Progenitor cell of endocrine pancreas (in vitro differentiated cells): ENCODE measurements at places on chromosomes 1 and 21. TPM values are rescaled to one million over a fixed set of nuclear protein-coding genes. Genes with fewer than 3 reads are reported as not detected.

The OR2M3 gene
- total RNA-seq: not detected in 2 replicates

DNA sequence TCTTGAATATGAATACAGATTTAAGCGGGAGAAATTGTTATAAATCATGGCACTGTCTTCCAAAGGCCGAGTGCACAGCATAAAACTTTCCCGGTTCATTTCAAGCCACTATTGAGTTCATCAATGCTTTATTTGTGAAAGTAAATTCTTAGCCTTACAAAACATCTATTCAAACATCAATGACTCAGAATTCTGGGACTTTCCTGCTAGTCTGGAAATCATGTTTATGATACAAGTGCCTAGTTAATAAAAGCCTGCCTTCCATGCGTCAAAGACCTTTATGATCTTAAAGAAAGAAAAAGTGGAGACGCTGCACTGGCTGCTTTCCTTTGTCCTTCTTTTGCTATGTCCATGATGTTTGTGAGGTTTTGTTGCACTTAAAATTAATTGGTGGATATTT lies 137.7 kb downstream of the SETD4 start:
- no peak for DNase-seq

DNA sequence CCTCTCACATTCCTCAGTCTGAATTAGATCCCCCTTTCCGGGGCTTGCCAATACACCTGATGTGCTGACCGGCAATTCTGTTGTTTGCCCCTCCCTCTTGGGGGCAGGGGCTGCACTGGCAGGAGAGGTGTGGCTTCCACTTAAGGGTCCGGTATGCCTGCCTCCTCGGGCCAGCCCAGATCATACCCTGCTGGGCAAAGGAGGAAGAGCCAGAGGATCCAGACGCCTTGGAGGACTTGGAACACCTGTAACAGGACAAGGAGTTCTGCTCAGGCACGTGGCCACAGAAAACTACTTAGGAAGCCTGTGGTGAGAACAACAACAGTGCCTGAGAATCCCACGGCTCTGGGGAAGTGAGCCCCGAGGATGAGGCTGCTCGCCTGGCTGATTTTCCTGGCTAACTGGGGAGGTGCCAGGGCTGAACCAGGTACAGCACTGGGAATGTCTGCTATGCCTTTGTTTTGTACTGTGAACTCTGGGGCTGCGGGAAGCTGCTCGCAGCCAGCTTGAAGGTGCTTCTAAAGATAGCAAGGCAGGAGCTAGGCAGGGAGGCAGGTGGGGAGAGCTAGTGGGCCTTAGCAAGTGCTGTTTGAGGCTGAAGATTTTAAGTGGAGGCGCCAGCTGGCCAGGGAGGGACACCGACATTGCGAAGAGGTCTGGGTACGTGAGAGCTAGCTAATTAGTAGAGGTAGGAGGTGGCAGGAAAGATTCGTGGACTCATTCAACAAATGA lies at the start of gene SMPDL3B:
TSS of gene SMPDL3B (plus strand) at position 183 of the 732 bp plus-strand sequence. CDS start at position 367, 184 bp downstream.
- peak; percentile 68 for DNase-seq

DNA sequence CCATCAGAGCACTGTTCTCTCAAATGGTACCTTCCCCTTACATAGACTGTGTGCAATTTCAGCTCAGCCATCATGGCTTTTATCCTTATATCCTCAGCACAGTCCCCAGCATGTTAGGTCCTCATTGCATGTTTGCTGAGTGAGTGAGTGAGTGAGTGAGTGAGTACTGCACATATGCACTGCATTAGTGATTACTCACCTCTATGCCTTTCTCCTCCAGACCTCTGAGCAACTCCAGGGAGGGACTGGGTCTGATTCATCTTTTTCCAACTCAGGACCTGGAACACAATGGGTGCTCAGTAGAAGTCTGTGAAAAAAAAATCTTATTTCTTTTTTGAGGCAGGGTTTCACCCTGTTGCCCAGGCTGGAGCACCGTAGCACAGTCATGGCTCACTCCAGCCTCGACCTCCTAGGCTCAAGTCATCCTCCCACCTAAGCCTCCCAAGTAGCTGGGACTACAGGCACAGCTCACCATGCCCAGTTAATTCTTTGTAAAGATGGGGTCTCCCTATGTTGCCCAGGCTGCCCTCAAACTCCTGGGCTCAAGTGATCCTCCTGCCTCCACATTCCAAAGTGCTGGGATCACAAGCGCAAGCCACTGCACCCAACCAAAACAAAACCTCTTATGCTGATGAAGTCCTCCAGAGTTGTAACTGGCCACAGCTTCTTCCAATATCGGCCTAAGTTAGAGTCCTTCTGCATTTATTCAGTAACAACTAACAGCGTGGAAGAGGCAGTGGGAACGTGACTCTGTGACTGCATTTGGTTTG lies 23.7 kb downstream of the RNU5D-1 start:
- no peak for DNase-seq

The CELF3 gene
- 20.0 and 22.6 TPM in 2 replicates for total RNA-seq

DNA sequence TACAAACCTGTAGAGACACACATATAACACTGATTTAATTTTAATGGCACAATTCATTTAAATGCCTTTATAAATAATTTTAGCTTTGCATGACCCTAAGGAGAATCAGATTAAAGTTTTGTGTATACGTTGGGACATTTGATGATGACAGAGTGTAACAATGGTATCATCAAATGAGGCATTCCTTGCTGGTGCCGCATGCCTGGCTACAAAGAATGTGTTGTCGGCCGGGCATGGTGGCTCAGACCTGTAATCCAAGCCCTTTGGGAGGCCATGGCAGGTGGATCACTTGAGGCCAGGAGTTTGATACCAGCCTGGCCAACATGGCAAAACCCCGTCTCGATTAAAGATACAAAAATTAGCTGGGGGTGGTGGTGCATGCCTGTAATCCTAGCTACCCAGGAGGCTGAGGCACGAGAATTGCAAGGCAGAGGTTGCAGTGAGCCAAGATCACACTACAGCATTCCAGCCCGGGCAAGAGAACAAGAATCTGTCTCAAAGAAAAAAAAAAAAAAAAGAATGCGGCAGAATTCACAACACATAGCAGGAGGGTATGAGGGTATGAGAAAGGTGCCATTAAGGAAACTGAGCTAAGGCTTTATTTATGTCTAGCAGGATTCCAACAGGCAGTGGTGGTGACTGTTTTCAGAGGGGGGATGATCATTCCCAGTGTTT lies 58.9 kb downstream of the PTPN14 start:
- DNase-seq: no peak

DNA sequence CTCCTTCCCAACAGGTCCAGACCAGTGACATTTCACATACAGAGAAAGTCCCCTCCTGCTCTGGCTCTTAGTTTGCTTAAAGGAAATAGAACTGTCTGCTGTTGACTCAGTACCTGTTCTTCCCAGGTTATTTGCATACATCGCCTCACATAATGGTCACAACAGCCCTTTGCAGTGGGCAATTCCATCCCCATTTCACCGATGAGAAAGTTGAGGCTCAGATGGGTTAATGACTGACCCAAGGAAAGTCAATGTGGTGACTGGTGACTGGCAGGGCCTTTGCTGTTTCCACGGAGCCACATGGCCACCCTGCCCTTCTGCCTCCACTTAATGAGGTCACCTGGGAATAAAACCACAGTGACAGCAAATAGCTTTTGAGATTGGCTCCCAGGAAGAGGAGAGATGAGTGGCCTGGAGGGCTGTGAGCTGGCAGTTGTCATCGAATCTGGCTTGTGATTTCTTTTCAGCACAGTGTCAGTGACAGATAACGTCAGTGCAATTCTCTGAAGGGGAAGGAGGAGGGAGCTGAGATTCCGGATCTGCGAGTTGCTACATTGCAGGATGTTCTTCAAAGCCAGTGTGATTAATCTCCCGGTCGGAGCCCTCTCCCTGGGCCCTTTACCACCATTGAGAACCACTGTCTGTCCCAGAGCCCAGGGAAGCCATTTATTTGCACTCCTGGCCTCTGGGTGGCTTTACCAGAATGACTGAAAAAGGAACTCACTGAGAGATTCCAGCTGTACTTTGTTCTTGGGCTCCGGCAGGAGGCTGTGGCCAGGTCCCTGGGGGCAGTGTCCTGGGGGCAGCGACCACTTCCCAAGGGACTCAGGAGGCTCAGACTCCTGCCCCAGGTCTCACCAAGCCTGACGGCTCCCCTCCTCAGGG lies 117.2 kb downstream of the CNIH3 start:
- no peak for DNase-seq

The PPIAL4G gene
- total RNA-seq: 0.14 TPM in 1 of 2 replicates, not detected in the other

- no peak for DNase-seq
Observed at GRCh38 chr1:177811429-177811828, 158.4 kb downstream of the SEC16B start.

- DNase-seq: no peak
Observed at GRCh38 chr1:87186346-87186745, 142.3 kb upstream of the LMO4 start.

- DNase-seq: no peak
Observed at GRCh38 chr1:31127266-31127665, 61.7 kb upstream of the PUM1 start.

The PLEKHG5 gene
- 72.3 and 77.0 TPM in 2 replicates for total RNA-seq

The NES gene
- total RNA-seq: 33.9 and 39.2 TPM in 2 replicates

DNA sequence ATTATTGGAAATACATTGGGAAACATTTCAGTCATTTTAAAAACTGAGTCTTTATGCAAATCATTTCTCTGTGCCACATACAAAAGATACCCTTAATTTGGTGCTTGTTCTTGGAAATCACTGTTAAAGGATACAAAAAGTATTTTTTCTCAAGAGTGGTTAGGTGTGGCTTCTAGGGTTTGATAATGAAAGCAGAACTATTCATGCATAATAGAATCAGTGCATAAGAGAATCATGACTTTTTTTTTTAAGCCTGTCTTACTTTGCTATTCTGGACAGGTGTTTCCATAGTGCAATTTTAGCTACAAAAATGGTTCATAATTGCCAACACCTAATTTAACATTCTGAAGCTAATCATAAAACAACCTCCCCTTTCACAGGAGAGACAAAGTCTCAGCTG lies 233.0 kb upstream of the NRIP1 start:
- no peak for DNase-seq

DNA sequence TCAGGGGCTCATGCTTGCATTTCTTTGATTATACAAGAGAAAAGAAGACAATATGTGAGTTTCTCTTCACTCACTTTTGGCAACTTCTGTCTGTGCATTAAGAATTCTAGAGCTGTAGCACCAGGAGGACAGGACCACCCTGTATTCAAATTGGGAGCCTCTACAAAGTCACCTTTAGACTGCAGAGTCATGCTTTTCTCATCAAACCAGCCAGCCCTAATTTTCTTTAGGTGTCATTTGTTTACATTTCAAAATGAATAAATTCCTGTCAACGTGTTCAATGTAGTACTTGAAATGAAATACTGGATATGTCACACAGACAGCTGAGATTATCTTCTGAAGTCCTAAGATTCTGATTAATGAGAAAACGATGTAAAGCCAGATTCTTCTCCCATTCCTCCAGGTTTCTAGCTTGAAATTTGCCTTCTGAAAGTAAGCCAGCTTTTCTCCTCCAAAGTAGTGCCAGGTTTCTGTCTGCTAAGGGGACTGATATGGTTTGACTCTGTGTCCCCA lies 177.2 kb downstream of the GRIK1 start:
- DNase-seq: no peak

GRCh38 chr1:243819438-243819839 lies 30.6 kb downstream of the AKT3 start:
- DNase-seq: no peak

The SPATA6 gene
- 24.3 and 24.7 TPM in 2 replicates for total RNA-seq

GRCh38 chr1:25926731-25927496 lies 20.7 kb upstream of the STMN1 start:
- DNase-seq: no peak

The MROH7 gene
- total RNA-seq: 0.29 and 0.50 TPM in 2 replicates

The CDCP2 gene
- not detected in 2 replicates for total RNA-seq

The SPSB1 gene
- 5.5 and 6.6 TPM in 2 replicates for total RNA-seq

- peak; percentile 25 for DNase-seq
Observed at GRCh38 chr21:37758982-37759381, 157.3 kb downstream of the KCNJ6 start.

DNA sequence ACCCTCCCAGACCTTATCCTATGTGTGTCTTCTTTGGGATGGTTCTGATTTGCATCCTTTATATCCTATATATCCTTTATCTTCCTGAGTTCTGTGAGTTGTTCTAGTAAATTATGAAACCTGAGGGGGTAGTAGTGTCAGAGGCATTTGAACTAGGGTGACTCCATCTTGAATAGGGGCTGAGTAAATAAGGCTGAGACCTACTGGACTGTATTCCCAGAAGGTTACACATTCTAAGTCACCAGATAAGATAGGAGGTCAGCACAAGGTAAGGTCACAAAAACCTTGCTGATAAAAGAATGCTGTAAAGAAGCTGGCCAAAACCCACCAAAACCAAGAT lies 50.6 kb downstream of the SUSD4 start:
- DNase-seq: no peak

- no peak for DNase-seq
Observed at GRCh38 chr1:109503935-109504334, 5.6 kb downstream of the AMIGO1 start.

DNA sequence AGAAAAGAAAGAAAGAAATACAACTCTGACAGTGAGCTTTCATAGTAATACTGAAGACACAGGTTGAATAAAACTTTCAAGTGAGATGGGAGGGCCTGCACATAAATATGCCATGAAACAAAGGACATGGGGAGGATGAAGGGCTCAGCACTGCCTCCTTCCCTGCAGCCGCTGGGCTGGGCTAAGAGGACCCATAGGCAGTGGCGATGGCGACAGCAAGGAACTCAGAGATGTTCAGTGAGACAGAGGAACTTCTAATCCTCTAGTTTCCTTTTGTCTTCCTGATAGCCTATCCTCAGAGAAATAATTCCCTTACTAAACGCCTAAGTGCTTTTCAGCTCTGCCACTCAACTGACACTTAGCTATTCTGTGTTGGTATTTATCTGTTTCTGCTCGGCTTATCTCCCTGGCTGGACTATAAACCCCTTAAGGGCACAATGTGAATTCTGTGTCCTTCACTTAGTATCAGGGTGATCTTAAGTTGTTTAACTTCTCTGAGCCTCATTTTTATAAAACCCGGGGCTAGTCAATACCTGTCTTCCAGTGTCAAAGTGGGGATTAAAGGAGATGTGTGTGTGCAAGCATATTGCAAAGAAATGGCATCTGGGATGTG lies 24.4 kb upstream of the IER5 start:
- DNase-seq: no peak

The GUCA2B gene
- total RNA-seq: 0.89 and 1.3 TPM in 2 replicates

- no peak for DNase-seq
Observed at GRCh38 chr1:1664941-1665814, 6.4 kb upstream of the CDK11B start.

The KIF14 gene
- total RNA-seq: 7.8 and 7.9 TPM in 2 replicates

The PWP2 gene
- total RNA-seq: 5.3 and 7.0 TPM in 2 replicates

DNA sequence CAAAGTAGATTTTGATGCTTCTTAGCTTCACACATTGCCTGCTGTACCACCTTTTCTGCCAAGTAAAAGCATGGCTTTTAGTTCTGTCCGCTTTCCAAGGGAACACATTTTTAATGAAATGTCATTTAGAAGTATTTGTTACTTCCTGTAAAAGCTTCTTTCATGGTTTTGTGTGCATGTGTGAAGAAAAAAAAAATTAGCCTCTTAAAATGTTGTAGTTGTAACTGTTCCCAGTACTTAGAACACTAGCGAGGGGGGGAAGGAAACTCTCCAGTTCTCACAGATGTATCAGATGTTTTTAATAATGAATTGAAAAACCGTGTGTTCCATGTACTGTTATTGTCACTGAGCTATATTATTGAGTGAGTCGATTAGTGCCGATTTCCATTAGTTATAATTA lies 568.3 kb upstream of the ADGRL2 start:
- DNase-seq: no peak

The MX2 gene
- 0.69 and 0.86 TPM in 2 replicates for total RNA-seq

- DNase-seq: no peak
Observed at GRCh38 chr1:7574121-7575040, 196.7 kb upstream of the VAMP3 start.

The DCDC2B gene
- total RNA-seq: not detected in 2 replicates
